ENCODE measurements at places on chromosomes 5 and 9. TPM values are rescaled to one million over a fixed set of nuclear protein-coding genes. Genes with fewer than 3 reads are reported as not detected.
A peak's percentile ranks its signal among the peaks of the same experiment; 100 is the strongest.

GRCh38 chr5:61280761-61281427 lies 51.2 kb upstream of the ZSWIM6 start:
- DNase-seq = no peak

GRCh38 chr9:8717146-8717545 lies 917.6 kb upstream of the DMAC1 start:
- DNase-seq = no peak

GRCh38 chr9:107983762-107984161 lies 494.2 kb upstream of the KLF4 start:
- no peak for DNase-seq

GRCh38 chr5:96726802-96727201 lies 64.6 kb downstream of the CAST start:
- no peak for DNase-seq

- DNase-seq = no peak
Measured at GRCh38 chr5:141306630-141307029, 2.8 kb upstream of the SLC25A2 start.

DNA sequence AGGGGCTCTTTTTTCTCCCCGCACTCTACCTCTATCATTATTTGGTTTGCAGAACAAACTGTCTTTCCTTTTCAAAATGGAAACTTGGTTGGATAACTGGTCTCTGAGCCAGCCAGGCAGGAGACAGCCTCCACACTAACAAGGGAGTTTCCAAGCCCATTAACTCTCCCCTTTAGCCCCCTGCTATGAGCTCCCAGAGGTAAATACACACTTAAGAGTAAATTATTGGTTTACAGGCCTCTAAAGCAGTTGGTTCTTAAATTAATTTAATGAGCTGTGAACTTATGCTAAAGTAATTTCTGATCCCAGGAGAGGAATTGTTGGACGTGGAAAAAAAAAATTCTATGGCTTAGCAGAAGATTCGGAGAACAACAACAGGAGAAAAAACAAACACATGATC lies 30.3 kb downstream of the EPB41L4A start:
- no peak for DNase-seq

DNA sequence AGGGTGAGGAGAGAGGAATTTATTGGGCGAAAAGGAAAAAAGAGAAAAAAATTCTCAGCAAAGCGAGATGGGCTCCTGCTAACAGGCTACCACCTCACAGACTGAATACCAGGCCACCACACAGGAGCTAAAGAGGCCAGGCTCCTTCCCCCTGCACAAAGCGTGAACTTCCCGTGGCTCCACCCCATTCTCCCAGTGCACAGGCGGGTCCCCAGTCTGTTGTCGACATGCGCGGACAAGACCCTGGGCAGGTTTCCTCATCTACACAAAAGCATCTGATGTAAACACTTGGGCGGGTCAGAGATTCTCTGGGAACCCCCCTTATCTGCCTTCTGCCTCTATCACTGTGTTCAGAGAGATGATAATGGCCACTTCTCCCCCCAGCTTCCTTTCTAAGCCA lies 34.2 kb downstream of the IL31RA start:
- no peak for DNase-seq

Gene CSF1R
- 21.2 TPM for total RNA-seq

DNA sequence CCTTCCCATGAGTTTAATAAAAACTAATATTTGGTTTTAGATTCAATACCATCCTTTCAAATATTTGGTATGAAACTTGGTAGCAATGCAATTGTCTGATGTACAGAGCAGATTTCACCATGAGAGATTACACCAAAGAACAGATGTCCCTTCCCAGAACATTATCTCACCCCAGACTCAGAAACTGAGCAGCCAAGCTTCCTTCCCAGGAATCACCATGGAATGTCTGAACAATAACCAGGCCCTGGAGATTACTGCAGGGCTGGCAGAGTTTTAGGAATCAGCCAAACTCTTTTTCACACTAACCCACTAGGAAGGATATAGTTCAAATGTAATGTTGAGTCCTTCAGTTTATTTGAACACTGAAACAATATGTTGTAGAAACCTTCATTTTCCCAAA lies 23.9 kb downstream of the CLTA start:
- DNase-seq = no peak

DNA sequence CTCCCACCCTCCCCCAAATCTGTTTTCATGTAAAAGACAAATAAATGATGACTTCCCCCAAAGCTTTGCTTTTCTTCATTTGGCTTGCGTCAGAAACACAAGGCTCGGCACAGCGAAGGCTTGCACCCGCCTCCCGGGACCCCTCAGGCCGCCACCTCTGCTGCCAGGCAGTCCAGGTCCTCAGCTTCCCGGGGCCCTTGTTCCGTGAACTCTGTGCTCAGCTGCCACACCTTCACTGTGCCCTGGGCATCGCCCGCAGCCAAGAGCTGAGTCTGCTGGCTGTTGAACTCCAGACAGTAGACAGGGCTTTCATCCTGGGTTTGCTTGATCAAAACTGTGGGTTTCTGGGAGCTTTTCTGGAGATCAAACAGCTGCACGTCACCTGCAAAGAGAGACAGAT lies 23.0 kb downstream of the DYNC2I2 start:
- DNase-seq = no peak

DNA sequence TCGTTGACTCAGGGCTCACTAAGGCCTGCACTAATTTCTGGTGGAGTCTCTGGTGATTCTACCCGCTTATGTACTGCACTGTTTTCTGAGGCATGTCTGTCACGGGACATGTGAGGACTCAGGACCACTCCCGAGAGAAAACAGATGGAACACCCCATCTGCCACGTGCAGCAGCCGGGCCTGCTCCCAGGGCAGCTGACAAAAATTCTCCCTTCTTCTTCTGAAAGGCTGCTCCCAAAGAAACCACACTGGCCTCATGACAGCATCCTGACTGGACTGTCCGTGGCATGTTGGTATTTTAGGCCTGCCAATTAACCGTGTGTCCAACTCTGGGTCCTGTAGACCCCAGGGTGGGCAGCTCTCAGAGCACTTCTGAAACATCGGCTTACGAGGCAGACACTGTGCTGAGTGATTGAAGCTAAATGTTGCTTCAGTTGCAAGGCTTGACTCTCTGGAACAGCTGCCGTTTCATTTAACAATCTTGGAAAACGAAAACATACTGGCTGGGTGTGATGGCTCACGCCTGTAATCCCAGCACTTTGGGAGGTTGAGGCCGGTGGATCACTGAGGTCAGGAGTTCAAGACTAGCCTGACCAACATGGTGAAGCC lies 39.0 kb downstream of the FAM240B start:
- no peak for DNase-seq

Gene PRLR
- total RNA-seq = 3.6 TPM

Gene PCDHGB6
- 5.6 TPM for total RNA-seq

DNA sequence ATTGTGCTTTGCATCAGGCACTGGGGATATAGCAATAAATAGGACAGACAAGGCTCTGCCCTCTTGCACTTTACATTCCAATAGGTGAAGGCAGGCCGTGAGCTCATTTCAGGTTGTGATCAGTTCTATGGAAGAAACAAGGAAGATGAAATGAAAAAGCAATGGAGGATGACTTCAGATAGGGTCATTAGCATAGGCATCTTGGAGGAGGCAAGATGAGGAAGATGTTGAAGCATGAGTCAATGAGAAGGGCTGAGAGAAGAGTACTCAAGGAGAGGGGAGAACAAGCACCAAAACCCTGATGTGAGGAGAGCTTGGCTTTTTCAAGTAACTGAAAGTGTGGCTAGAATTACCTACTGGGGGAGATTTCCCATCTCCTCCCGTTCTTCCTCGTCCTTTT lies 5.0 kb upstream of the SPARC start:
- DNase-seq = no peak

GRCh38 chr5:123810253-123810652 lies 298.3 kb downstream of the CSNK1G3 start:
- peak; percentile 6 for DNase-seq

Gene ADGRD2
- not detected for total RNA-seq

DNA sequence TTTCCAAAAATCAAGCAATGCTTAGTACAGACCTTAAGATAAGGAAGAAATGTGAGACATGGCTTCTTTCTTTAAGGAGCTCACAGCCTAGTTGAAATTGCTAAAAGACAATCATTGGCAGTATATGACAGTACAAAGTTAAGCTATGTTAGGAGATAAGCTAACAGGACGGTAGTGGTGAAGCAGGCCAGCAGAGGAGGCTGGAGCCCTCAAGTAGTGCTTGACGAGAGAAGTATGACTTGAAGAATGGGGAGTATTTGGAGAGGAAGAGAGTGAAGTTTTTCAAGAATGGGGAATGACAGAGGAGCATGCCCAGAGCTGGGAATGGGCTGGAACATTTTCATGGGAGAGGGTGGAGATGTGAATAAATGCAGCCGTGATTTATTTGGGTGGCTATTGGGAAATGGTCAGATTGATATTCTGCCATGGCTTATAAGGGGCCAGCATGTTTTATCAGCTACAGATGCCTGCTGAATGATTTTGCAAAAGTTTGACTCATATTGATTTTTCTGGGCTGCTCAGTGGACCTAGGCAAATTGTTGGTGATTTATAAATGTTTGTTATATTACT lies 43.7 kb downstream of the LURAP1L start:
- peak; percentile 76 for DNase-seq

GRCh38 chr5:57172466-57173318 lies 1.2 kb upstream of the GPBP1 start:
- DNase-seq = peak; percentile 62

- DNase-seq = no peak
Measured at GRCh38 chr5:146825033-146825432, 53.5 kb downstream of the PPP2R2B start.

Gene GTF3C5
- 25.7 TPM for total RNA-seq

Gene PTCD2
- 7.2 TPM for total RNA-seq

Gene TAF1L
- total RNA-seq = under 0.01 TPM

GRCh38 chr5:143657647-143658285 lies 154.2 kb upstream of the HMHB1 start:
- peak; percentile 85 for DNase-seq

DNA sequence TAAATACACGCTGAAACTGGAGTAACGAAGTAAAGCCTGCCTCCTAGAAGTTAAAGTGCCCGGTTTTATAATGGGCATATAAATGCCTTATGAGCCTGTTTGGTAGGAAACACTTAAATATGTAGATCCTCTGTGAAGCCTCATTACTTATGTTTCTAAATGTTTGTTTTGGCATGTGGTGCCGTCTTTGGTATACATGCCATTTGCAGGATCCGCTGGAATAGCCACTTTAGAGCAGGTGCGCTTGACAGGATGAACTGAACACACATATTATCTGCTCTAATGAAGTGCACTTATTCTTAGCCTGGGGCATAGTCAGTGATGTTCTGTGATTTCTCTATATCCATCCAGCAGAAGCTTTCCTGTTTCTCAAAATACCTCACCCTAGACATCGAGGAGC lies 778.1 kb upstream of the WWC1 start:
- no peak for DNase-seq

Gene PALM2AKAP2
- 22.3 TPM for total RNA-seq

DNA sequence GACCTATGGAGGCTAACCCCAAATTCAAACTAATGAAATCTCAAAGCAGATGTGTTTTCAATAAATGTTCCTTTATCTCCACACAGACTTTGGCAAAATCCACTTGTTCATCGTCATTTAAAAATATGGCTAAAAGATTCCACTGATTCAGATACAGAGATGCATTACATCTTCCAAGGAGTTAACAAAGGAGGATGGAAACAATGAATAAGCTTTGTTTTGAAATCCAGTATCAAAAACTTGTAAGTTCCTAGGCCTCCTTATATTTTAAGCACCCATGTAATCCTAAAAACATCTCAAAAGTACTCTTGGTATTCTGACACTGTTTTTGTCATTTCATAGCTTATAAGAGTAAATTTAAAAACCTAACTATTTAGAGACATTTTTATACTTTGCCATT lies 345.6 kb upstream of the ACTBL2 start:
- no peak for DNase-seq

Gene STARD4
- total RNA-seq = 18.1 TPM

DNA sequence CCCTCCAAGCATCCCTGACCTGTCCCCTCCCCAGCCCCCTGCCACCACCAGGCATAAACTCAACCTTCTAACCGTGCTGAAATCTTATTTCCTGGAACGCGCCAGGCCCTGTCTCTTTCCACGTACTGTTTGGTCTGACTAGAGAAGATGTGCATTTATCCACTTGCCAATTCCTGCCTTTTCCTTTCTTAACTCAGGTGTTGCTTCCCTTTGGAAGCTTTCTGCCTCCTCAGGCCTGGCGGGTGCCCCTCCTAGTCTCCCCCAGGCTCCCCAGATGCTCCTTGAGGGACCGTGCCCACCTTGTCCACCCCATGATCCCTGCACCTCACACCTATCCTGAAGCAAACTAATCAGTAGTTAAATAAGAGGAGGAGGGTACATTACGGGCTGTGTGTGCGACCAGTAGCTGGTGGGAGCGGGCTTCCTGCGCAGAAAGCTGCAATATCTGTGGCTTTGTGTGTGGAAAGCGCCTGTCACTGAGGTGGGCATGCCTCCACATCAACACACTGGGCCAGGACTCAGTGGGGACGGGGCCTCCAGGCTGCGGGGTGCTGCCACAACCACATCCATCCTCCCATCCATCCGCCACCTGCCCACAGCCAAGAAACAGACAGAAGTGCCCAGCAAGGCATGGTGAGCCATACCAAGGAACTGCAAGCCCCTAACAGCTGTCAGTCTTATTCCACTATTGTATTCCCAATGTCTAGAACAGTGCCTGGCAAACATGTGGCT lies 73.5 kb downstream of the COL23A1 start:
- no peak for DNase-seq

GRCh38 chr5:175823731-175824525 lies 47.5 kb upstream of the CPLX2 start:
- no peak for DNase-seq

Gene ADRB2
- 3.8 TPM for total RNA-seq

DNA sequence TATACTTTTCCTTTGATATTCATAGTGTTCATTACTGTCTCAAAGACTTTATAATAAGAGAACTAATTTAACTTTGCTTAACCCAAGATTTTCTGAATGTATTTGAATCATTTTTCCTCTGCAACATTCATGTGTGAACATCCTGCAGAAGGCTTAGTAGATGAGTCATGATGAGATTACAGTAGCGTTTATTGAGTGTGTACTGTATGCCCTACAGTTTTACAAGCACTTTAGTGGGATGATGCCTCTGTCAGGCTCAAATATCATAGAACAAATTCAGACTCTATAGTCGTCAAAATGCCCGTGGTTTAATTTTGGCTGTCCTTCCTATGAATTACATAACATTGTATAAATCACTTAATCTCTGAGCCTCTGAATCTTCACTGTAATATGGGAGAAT lies 41.2 kb downstream of the FYB1 start:
- no peak for DNase-seq

- DNase-seq = no peak
Measured at GRCh38 chr9:34601937-34602573, 9.8 kb downstream of the RPP25L start.

DNA sequence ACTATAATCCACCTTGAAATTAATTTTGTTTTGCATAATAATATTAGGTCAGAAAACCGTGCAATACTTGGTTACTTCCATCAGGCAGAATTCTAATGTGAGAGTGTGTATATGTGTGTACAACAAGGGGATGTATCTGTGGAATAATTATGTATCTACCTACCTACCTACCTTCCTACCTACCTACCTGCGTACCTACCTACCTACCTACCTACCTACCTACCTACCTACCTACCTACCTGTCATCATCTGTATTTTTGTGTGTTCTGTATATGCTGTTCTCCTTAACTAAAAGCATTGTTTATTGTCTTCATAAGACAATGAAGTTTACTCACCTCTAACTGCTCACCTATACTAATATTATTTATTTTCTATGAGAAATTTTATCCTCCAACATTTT lies 52.8 kb downstream of the VCAN start:
- no peak for DNase-seq

Gene NUDT2
- total RNA-seq = 17.3 TPM

Gene SPATA31D4
- total RNA-seq = not detected

Gene BHMT
- 0.39 TPM for total RNA-seq

Measured in skin of body (tissue), 3 donors.